ENCODE measurements at places on chromosomes 7 and 10.

DNA sequence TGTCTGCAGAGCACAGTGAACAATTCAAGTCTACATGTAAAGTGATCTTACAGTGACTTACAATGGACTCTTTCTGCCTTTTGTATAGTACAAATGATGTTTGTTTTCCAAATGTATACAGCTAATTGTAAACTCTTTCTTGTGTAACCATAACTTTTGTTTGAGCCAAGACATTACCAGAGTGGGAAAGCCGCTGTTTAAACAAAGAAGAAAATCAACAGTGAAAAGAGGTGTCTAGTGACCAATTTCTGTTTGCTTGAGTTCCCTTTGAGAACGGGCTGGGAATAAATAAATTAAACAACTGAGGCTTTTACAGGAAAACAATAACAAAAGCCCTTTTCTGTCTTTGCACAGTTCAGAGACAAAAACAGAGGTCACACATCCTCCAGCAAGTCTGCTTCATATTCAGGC lies 1163.4 kb downstream of the CNTNAP2 start:
- DNase-seq, result no peak

DNA sequence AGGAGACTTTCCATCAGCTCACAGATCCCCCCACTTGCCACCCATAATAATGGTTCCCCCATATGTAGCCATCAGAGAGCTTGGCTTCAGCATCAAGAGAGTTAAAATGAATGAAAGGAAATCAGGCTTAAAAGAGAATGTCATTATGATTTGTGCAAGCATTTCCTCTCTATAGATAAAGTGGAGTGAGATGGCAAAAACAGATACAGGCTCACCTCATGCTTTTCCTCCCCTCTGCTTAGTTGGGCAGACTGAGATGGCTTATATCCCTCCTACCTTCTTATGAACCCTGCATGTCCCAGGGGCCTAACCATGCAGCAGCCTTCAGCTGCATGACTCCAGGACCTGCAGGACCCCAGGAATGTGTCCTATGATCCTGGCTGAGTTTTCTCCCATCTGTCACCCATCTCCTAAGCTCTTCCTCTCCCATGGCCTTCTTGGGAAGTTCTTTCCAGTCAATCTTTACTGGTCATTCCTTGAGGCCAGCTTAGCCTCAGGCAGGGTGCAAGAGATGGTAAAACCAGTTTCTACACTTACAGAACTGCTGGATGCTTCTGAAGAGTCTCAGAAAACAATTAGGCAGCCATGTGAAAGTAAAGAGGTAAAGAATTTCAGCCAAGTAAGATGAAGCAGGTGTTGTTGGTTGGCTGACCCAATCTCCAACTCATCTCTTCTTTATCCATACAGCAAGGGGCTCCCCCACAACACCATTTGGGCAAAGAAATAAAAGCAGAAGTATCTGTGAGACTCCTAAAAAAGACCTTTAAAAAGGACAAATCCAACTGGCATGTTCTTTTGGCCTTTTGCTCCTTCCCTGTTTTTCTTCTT lies 159.7 kb downstream of the RTKN2 start:
- no peak for DNase-seq

- no peak for DNase-seq
These were observed 44.5 kb upstream of the TRIM8 start for GRCh38 chr10:102599565-102600327.

- DNase-seq, result no peak
These were observed 59.4 kb downstream of the CUZD1 start for GRCh38 chr10:122786269-122786668.

- DNase-seq, result no peak
These were observed 268.6 kb downstream of the HGF start for GRCh38 chr7:81501220-81501619.

DNA sequence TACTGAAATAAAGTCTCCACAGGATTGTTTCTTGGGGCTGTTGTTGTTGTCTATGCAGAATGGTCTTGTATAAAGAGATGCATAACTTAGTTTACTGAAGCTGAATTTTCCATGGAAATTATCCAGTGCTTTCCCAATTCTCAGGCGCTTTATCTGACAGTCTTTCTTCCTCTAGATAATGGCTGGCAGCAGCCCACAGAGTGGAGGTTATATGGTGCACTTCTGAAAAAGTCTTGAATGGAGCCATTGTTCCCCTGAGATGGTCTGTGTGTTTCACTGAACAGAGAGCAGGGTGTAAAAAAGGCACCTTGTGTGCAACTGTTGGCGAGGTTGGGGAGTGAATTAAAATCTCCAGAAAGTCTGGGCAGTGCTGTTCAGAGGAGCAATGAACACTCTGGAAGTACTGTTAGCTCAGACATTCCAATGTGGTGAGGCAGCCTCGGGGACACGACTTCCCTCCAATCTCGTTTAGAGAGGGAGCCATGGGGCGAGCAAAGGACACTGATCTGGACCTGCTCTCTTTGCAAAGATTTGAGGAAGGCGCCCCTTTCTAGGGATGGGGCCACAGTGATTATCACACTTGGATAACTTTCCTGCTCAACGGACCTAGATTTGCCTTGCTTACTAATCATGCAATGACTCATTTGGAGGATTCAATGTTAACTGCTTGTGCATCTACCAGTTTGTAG lies 2.0 kb upstream of the PLCE1 start:
- no peak for DNase-seq

DNA sequence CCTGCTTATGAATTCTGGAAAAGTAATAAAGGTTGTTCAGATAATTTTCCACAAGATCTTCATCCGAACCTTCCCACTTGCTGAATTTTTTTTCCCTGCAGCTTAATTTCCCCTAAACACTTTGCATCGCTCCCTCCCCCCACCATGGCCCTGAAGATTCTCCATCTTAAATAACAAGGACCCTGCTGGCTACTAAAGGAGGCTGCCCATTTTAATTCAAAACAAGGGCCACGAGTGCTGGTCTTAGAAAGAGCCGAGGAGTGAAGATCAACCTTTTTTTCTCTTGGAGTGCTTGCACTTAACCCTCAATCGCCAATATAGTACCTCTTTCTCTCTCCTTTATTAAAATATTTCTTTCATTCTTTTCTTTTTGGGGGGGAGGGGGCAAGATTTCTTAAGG lies 9.2 kb upstream of the SP8 start:
- no peak for DNase-seq

GRCh38 chr10:124078028-124078427 lies 15.4 kb downstream of the CHST15 start:
- no peak for DNase-seq

GRCh38 chr7:51292596-51292995 lies 24.0 kb downstream of the COBL start:
- no peak for DNase-seq

DNA sequence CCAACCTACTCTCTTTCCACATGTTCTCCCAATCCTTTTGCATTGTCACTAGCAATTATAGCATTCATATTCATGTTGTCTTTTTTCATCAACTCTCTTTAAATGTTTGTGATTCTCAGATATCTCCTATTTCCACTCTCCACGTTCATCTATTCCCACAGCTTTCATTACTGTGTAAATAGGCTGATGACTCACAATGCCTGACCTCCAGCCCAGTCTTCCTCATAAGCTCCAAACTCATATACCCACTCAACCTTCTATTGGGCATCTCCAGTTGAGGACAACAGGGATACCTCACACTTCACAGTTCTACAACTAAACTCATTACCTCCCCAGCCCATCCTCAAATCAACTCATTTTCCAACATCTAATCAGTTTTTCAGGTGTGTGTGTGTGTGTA lies 194.1 kb downstream of the DGKI start:
- no peak for DNase-seq

DNA sequence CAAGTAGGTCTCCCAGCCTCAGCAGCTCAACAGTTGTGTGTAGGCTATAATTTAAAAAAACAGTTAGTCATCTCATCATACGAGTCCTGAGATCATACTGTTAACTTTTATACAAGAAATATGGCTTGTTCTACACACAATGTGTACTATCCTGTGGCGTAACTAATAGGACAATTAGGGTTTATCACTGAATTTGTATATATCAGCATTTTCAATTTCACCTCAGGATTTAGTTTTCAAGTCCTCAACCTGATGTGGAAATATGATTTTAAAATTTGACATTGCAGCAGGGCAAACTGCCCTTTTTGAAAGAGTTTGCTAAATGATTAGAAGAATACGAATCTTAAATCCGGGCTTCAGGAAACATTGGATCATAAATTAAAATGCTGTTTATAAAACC lies 237.2 kb upstream of the CTBP2 start:
- DNase-seq, result no peak

DNA sequence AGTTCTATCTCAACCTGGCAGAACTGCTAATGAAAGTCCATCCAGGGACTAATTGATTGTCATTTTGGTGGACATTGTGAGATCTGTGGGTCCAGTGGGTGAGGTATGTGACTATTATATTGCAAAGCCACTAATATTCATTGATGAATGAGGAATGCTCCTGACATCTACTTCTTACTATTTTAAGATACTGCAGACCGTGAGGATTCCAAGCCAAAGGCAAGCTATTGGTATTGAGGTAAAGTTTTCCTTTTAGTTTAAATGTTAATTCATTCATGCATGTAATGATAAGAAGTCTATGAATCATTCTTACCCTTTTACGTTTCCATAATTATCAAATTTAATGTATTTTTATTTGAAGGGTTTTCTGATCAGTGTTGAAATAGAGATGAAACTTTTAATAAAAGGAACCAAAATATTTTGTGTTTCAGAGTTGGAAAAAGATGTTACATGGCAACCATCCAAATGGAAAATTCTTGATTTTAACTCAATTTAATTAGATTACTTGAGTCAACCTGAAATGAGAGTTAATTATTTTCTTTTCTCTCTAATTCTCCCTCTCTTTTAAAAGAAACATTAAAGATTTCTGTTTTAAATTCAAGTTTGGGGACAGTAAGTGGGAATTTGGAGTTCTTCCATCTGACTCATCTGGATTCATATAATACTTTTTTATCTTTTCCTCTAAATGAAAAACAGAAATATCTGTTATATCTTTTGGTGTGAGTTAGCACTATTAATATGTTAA lies 39.6 kb downstream of the NUP205 start:
- DNase-seq, result no peak

DNA sequence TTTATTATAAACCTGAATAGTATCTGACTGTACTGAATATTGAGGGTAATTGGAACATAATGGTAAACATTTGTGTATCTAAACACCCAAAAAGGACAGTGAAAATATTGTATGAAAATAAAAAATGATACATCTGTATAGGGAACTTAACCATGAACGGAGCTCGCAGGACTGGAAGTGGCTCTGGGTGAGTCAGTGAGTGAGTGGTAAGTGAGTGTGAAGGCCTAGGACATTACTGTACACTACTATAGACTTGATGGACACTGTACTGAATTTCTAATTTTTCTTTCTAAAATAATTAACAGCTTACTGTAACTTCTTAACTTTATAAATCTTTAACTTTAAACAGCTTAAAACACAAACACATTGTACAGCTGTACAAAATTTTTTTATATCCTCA lies 454.5 kb upstream of the FZD8 start:
- no peak for DNase-seq

DNA sequence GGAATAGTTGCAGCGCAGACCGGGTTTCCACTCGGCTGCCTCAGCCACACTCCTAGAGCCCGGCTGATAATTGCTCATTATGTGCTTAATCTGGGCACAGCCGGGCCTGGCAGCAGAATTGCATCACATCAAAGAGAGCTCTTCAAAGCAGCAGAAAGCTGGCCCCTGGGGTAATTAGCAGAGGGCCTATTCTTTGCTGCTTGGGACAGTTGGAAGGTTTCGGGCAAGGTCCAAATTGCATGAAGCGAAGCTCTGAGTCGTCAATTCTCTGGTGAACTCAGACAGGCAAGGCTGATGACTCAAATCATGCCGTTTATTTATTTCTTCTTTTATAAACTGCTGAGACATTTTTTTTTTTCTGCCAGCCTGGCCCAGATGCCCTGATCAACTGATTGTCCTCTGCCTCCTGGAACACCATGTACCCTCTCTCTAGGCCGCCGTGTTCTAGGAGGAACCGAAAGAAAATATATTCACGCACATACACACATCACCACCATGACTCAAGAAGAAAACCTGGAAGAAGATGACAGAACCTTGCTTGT lies 242.2 kb downstream of the RAB11FIP2 start:
- no peak for DNase-seq

DNA sequence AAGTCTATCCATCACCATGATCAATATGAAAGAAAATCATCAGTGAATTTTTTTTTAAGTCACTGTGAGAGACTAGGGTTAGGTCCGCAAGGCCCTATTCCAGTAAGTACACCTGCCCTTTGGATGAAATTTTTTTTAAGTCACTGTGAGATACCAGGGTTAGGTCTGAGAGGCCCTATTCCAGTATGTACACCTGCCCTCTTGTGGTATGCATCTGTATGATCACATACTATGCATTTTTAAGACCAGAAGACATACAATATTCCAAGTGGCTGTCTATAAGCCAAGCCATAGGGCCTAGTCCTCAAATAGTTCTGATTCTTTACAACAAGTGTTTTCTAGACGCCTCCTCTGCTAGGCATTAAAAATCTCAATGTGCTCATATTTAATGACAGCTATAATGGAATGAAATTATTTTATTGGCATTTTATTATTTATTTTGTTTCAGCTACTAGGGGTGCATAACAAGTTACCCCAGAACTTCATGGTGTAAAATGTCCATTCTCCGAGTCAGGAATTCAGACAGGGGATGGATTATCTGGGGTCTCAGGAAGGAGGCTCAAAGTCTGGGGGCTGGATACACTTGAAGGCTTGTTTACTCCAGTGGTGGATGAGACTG lies 53.1 kb downstream of the TEX36 start:
- DNase-seq, result no peak

GRCh38 chr7:45267262-45267661 lies 109.7 kb downstream of the RAMP3 start:
- DNase-seq, result no peak

DNA sequence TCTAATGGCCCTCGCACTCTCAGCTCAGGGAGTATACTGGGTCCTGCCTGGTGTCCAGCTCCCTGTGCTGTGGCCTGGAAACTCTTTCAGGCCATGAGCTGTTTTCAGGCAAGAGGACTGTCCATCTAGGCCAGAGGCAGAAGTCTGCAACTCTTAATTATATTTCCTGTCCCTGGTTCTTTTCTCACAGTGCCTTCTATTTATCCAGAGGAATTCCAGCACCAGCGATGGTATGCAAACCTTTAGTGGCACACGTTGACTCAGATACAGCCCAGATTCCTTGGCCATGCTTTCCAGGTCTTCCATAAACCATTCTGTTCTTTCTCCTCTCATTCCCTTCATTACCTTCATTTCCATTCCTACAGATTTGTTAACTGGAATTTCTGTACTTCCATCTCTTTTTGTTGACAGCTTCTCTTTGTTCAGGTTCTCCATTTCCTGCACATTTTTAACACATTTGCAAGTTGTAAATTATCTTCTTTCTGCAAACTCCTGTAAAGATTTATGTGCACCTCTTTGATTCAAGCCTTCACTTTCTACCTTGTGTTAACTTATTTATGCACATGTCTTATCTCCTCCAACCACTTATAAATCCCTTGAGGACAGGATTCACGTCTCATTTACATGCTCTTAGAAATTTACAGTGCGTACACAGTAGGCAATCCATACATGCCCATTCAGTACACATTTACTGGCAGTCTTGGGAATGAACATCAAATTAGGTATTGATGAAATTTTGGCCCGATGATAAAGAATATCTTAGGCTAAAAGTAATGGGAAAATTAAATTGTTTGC lies 172.1 kb downstream of the CELF2 start:
- no peak for DNase-seq

All from cortex of kidney (tissue), 1 donor.